Sciatic nerve (tissue), 2 donors: ENCODE measurements at places on chromosomes 13 and 19. TPM values are rescaled to one million over a fixed set of nuclear protein-coding genes. Genes with fewer than 3 reads are reported as not detected.
A peak's percentile ranks its signal among the peaks of the same experiment; 100 is the strongest.

DNA sequence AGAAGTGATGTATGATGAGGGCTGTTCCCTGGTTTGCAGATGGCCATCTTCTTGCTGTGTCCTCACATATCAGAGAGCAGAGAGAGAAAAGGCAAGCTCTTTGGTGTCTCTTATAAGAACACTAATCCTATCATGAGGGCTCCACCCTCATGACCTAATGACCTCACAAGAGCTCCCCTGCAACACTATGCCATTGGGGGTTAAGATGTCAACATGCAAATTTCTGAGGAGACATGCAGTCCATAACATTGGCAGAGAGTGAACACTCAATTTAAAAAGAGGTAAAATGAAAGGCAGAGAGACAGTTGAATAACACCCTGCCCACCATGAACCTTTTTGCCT, 10.9 kb downstream of the FAM187B start:
- DNase-seq = no peak

DNA sequence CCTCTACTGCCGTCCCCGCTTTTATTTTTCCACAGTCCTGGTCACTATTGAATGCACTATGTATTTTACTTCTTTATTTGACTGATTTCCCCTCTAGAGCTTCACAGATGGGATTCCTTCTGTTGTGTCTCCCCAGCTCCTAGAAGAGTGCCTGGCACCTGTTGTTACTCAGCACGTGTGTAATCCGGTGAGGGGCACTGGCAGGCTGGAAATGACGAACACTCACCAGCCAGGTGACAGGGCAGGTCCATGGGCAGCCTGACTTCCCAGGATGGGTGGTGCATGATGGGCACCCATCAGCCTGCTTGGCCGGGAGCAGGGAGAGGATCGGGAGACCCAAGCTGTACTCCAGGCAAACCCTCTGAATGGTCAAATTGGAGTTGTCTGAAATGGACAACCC, 67.2 kb downstream of the CEBPG start:
- no peak for DNase-seq

Gene SIGLEC6
- total RNA-seq = 2.4 TPM

DNA sequence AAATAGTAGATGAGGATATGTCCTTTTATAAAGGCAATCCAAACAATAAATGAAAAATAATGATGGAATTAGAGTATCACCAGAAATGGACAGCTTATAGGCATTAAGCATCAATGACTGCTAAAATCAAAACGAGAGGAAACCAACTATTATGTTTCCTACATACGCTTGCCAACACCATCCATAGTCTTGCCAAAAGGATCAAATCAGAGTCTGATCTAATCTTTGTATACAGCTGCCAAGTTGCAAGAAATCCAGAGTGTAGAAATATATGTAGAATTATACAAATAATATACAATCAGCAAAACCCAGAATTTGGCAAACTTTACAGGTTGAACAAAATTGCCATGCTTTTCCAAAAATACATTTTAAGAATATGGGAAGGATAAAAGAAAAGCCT, 1661.6 kb downstream of the SLITRK1 start:
- no peak for DNase-seq

Gene NAT14
- total RNA-seq = 11.5 TPM

Gene ZNF701
- 22.4 TPM for total RNA-seq

- DNase-seq = no peak
Observed at GRCh38 chr19:48685583-48685982, 10.2 kb upstream of the FUT2 start.

- DNase-seq = no peak
Observed at GRCh38 chr19:57434386-57435061, 601 bp upstream of the ZNF749 start.

DNA sequence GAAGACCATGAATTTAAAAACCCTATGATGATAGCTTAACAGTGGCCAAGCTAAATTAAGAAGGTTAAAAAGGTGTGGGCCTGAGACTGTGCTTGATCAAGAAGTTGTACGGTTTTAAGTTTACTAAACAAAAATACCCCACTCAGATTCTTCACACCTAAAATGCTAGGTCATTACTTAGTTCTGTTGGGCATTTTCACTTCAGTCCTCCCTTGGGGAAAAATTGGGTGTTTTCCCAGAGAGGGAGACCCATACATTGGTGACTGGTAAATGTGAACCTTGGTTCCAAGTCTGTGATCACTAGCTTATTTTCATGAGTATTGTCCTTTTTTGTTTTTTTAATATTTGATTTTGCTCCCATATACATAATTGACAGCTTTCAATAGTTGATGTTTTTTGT, 44.4 kb downstream of the MTUS2 start:
- no peak for DNase-seq

- no peak for DNase-seq
Observed at GRCh38 chr13:48561466-48562235, 28.8 kb upstream of the RCBTB2 start.

- DNase-seq = no peak
Observed at GRCh38 chr19:40422748-40423566, 2.8 kb downstream of the SERTAD1 start.

DNA sequence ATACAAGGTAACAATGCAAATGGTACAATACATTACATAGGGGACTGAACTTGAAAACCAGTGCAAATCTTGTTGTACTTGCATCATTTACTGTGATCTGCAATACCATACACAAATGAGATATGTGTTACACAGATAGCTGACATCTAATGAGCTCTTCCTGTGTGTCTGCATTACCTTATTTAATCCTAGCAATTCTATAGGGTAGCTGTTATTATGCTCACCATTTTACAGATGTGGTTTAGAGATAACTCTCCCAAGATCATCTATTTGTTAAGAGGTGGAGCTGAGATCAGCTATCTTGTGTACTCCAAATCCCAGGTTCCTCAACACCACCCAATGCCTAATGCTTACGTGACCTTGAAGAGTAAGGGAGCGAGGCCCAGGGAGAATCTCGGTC, 21.4 kb upstream of the SERP2 start:
- no peak for DNase-seq

- no peak for DNase-seq
Observed at GRCh38 chr13:29279356-29280254, 315.9 kb downstream of the SLC7A1 start.

Gene ZNF813
- 3.3 TPM for total RNA-seq

Gene DENND1C
- total RNA-seq = 5.5 TPM

Gene FBXL3
- total RNA-seq = 88.8 TPM

GRCh38 chr19:47260476-47260875, 4.2 kb downstream of the CCDC9 start:
- DNase-seq = no peak

Gene OR4F17
- total RNA-seq = not detected

- peak; percentile 26 for DNase-seq
Observed at GRCh38 chr13:112960706-112961105, 8.3 kb upstream of the MCF2L start.

DNA sequence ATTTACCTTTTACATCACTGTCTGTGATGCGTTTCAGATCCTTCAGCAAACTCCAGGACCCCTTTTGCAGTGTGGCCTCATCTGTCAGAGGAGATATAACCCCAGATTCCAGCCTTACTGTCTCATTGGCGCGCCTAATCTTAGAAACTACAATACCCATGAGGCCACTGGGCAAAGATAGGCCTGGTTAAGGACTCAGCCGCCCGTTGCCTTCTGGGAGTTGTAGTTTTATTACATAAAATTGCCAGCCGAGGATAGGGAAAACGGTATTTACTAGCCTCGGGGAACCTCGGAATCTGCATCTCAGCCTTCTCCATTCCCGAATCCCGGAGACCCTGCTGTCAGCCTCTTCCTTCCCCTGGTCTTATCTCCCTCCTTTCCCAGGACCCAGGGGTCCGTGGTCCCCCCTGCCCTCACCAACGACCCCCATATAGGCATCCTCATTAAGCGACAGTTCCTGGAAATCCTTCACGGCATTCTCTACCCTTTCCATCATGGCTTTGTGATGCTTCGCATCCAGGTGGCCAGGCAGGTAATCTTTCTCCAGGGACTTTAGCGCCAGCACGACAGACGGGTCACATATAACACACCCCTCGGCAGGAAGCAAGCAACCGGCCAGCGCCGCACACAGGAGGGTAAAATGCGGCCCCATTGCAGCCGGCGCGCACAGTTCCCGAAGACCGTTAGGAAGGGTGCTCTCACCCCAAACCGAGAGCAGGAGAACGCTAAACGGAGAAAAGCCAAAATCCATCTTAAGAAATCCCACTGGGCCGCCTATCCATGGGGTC, 1.3 kb downstream of the IZUMO1 start:
- no peak for DNase-seq

Gene ZNF560
- not detected for total RNA-seq

Gene NLRP4
- not detected for total RNA-seq

Gene TTYH1
- 72.2 TPM for total RNA-seq

Gene B3GNT3
- 0.58 TPM for total RNA-seq

DNA sequence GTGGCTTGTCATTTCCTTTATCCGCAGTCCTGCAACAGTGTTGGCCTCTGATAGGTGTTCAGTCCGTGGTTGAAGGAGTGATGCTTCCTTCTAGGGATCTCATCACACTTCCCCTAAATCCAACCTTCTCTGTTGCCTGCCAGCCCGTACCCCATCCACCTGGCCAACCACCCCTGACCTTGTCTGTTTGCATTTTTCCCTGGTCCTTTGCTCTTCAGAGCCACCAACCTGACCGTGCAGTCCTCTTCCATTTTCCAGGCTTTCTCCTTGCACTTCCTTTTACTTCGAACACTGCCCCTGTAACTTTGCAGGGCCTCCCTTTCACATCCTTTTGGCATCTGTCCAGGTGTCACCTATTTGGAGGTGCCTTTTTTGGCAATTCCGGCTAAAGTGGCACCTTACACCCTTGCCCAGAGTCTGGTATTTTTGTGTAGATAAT, 696 bp downstream of the ZNF460 start:
- DNase-seq = no peak

Gene POMP
- total RNA-seq = 49.2 TPM

- DNase-seq = no peak
Observed at GRCh38 chr13:27821566-27821965, 29.3 kb downstream of the GSX1 start.

Gene CD37
- total RNA-seq = 21.3 TPM

Gene ATP8B3
- total RNA-seq = 2.3 TPM

Gene ZNF729
- total RNA-seq = not detected

GRCh38 chr13:100546713-100547405, 41.7 kb downstream of the GGACT start:
- no peak for DNase-seq

GRCh38 chr13:50222569-50223332, 207.5 kb downstream of the KCNRG start:
- DNase-seq = peak; percentile 77

Gene ZNF835
- total RNA-seq = 5.1 TPM

DNA sequence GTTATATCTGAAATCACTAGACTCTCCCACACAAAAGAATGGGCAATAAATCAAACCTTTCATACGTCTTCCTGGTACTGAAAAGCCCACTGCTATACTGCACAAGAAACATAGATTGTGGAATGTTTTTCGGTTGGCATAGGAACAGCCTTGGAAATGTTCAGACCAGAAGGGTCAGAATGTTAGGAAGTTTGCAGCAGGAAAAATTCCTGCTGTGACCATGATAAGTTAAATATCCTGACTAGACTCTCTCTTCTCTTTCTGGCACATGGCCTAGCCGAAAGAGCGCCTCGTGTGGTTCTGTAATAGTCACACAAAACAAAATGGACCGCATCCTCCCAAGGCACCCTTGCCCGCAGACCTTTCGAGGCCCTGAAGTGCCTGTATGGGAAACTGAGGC, 427.2 kb downstream of the COG6 start:
- DNase-seq = no peak

GRCh38 chr19:11663181-11663591, 65.9 kb downstream of the ZNF627 start:
- DNase-seq = no peak

GRCh38 chr19:16637535-16637934, 9.5 kb upstream of the MED26 start:
- DNase-seq = no peak

- no peak for DNase-seq
Observed at GRCh38 chr13:97485320-97485719, 51.4 kb downstream of the RAP2A start.

Gene F2RL3
- 2.5 TPM for total RNA-seq

Gene INSR
- total RNA-seq = 62.6 TPM

DNA sequence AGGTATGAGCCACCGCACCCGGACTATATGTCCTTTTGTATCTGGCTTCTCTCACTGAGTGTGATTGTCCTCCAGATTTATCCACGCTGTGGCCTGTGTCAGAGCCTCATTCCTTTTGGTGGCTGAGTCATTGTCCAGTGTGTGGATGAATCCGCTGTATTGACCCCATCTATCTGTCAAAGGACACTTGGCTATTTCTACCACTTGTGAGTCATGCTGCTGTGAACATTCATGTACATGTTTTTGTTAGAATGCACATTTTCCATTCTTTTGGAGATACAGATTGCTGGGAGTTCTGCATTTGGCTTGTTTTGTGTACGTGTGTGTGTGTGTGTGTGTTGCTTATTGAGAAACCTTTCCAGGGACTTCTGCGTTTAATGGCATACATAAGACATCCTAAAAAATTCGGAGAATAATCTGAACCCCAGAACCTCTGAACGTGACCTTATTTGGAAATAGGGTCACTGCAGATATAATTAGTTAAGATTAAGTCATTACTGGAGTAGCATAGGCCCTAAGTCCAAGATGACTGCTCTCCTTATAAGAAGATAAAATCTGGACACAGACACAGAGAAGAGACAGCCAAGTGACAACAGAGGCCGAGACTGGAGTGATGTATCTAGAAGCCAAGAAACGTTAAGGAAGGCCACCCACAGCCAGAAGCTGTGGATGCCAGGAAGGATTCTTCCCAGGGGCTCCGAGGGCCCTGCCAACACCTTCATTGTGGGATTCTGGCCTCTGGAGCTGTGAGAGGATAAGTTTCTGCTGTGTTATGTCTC, 4.9 kb upstream of the GIPC3 start:
- no peak for DNase-seq

- peak; percentile 56 for DNase-seq
Observed at GRCh38 chr19:46722004-46722380, 5.1 kb upstream of the PRKD2 start.

Gene TRPC4
- 0.49 TPM for total RNA-seq

GRCh38 chr19:48644839-48645619, 958 bp downstream of the CA11 start:
- peak; percentile 85 for DNase-seq

Gene TMEM86B
- total RNA-seq = 6.0 TPM

Gene CASP14
- not detected for total RNA-seq

Gene SERP2
- 9.6 TPM for total RNA-seq

- no peak for DNase-seq
Observed at GRCh38 chr13:40181203-40181845, 485.1 kb downstream of the FOXO1 start.

GRCh38 chr19:1746401-1747284, 6.7 kb upstream of the ONECUT3 start:
- no peak for DNase-seq

Gene VSTM1
- 0.76 TPM for total RNA-seq

Gene LYL1
- 20.2 TPM for total RNA-seq

DNA sequence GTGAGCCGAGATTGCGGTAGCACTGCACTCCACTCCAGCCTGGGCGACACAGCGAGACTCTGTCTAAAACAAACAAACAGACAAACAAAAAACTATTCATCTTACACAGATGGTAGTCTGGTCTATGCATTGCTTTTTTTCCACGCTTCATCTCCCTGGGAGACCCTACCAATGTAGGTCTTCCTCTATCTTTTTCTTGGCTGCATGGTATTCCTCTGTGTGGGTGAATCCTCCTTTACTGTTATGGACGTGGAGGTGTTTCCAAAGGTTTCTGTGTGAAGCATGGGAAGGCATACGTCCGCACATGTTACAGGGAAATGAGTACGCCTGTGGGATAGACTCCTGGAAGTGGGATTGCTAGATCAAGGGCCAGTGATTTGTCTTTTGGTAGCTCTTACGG, 5.6 kb downstream of the BICRA start:
- DNase-seq = no peak

Gene MEF2B
- 4.7 TPM for total RNA-seq
